ENCODE measurements at places on chromosomes 4 and X.

DNA sequence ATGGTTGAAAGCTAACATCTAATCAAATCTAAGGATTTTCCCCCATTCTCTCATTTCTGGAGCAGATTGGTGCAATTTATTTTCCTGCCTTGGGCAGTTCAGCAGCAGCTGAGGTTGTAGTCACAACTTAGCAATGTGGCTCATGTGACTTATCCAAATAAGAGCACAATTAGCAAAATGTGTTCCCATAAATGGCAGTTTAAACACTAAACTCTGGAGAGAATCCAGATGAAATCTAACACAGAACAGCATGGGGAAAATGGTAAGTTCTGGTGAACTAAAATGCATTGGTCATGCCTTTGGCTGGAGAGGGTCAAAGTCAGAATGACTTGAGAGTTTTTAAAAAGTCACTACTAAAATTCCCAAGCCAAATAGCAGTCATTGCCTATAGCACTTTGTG lies 422.6 kb upstream of the DIPK2B start:
- no peak for DNase-seq

- DNase-seq: no peak
Measured at GRCh38 chrX:68917799-68918198, 89.0 kb downstream of the EFNB1 start.

DNA sequence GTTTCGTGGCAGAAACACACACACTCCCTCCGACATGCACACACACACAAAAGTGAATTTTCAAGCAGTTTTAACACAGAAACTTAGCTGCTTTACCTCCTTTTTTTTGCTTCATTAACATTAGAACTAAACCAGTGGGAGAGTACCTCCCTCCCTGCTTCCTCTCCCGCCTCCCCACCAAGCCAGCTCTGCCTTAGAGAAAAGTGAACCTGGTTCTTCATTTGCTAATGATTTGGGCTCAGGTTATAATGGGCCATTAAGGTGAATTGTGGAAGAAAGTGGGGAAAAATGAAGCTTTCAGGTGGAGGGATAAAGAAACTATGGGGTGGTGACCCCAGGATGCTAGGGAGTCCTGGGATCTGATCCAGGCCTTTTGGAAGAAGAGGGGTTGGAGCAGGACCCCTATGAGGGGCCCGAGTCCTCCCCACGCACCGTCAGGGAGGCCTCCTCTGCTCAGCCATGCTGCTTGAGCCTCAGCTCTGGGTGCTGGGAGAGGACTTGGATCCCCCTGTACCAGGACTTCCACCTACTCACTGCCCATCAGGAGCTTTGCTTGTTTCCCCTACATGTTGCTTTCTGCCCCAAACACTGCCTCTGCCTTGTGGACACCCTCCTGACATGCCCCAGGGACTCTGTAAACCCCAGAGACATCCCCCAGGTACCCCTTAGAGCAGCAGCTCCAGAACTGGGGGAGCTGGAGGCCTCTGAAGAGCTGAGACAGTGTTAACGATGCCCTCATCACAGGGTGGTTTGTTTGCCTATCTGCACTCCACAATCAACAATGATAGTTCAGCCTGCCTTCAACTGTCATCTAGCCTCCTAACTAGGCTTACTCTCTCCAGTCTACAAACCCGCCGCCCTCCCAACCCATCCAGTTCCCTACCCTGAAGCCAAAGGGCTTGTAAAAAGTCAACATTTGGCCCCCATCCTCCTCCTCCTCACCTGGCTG lies 6.5 kb upstream of the JADE1 start:
- no peak for DNase-seq

- no peak for DNase-seq
Measured at GRCh38 chr4:167239627-167240026, 5.3 kb upstream of the SPOCK3 start.

DNA sequence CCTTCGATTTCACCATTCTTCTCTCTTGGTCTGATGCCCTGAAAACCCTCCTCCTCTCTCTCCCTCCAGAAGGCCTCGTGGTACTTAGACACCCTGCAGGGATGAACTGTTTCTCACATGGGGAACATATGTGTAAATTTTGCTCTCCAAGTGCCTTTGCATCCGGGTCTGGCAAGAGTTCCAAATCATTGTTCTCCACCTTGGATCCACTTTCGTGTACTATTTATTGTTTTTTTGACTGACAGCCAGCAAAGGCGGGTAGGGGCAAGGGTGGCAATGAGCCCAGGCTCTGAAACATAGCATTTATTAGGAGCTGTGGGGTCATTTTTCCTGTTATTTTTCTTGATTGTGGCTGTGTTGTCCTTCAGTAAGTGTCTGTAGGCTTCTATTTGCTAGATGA lies 81.7 kb downstream of the RTL5 start:
- DNase-seq: no peak

- no peak for DNase-seq
Measured at GRCh38 chr4:118389721-118390120, 36.9 kb upstream of the PRSS12 start.
